ENCODE measurements at places on chromosomes 3 and 15.

- DNase-seq = no peak
Observed at GRCh38 chr3:185717121-185717520, 107.7 kb downstream of the IGF2BP2 start.

GRCh38 chr3:38643090-38643489 lies 6.4 kb downstream of the SCN5A start:
- DNase-seq = no peak

- DNase-seq = no peak
Observed at GRCh38 chr3:32018757-32019564, 37.4 kb downstream of the ZNF860 start.

- DNase-seq = no peak
Observed at GRCh38 chr15:49627407-49627877, 6.6 kb downstream of the DTWD1 start.

DNA sequence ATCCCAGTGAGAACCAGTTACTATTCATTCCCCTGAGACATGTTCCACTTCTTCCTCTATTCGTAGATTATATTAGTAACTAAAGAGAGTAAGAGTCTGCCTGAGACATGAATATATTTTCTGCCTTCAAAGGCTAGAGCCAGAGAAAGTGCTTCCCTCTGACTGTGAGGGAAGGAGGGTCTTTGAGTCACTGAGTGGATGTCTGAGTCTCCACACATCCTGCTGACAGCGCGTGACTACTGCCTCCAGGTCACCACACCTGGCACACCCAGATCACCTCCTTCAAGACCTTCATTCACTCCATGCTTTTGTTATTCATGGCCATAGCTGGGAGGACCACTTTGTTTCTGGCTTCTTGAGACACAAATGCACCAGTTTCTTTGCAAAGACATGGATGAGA lies 135.6 kb downstream of the SOX2 start:
- no peak for DNase-seq

GRCh38 chr15:51751697-51752683 lies 593 bp downstream of the TMOD2 start:
- DNase-seq = no peak

- DNase-seq = no peak
Observed at GRCh38 chr15:39061952-39062464, 497.4 kb upstream of the RASGRP1 start.

DNA sequence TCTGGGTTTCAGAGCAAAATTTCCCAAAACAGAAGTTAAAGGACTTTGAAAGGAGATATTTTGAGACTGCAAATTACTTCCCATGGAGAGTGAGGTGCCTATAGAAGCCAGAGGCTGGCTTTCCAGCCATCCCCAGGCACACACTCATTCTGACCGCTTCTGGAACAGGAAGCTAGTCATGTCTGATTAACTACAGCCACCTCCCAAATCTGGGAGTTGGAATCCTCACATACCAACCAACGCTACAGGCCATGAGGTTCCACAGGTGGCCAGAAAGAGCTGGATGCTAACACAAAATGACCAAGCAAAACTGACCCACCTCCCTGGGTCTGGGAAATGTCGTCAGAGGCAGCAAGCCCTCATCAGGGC lies 87.2 kb downstream of the SNRK start:
- DNase-seq = no peak

DNA sequence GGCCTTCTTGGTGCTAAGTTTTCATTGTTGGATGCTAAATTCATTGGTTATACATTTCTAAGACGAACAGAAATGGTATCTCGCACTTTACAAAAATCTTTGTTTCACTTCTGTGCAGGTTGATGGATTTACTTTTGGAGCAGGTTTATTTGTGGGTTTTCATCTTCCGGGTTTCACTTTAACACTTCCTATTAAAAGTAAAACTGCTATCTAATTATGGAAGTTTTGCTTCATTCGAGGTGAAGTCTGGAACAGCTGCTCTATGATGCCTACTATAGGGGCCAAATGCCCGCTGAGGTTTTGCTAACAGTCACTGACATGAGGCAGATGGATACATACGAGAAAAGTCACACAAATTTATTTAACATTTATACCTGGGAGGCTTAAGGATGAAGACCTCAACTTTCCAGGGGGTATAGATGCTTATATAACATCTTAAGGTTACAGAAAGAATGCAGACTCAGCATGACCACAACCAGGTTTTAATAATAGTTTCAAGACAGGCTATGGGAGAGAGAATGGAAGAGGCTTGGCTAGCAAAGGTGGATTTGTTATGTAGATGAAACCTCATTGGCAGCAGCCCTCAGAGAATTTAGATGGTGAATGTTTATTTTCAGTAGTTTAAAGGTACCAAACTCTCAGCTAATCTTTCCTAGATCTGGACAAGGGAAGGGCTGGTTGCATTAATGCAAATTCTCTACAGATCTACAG lies 54.2 kb downstream of the OSTN start:
- no peak for DNase-seq

- DNase-seq = no peak
Observed at GRCh38 chr3:38578551-38578950, 70.9 kb downstream of the SCN5A start.

DNA sequence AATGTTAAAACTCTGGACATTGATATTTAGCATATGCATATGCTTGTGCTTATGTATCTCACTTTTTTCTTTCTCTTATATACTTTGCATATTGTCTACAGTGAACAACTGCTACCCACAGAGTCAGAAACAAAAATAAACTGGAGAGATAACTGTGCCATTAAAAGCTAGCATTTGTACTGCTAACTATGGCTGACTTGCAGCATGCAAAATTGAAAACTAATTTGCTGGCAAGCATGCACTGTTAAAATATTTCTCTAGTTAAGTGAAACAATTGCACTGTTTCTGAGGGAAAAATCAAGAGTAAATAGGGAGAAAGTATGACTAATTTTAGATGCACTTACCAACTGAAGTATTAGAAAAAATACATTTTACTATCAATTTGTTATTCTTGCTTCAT lies 177.8 kb downstream of the CBLB start:
- DNase-seq = no peak

DNA sequence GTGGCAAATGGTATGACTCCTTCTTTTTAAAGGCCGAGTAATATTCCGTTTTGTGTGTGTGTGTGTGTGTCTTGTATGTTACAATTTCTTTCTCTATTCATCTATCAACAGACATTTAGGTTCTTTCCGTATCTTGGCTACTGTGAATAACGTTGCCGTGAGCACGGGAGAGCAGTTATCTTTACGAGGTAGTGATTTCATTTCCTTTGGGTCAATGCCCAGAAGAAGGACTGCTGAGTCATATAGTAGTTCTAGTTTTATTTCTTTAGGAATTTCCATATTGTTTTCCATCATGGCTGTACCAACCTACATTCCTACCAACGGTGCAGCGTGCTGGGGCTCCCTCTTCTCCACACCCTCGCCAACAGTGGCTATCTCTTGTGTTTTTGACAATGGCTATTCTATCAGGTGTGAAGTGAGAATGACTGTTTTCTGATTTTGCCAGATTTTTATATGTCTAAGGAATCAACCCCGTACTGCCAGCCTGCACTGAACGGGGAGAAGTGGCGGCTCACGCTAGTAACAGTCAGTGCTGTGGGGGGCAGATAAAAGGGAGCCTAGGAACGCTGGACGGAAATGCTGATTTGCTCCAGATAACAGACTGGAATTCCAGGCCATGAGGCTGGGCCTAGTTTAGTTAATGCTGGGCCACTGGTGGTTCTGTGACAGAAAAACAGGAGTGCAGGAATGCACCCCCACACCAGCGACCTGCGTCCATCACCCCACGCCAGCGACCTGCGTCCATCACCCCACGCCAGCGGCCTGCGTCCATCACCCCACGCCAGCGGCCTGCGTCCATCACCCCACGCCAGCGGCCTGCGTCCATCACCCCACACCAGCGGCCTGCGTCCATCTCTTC lies 168.1 kb downstream of the XXYLT1 start:
- no peak for DNase-seq

DNA sequence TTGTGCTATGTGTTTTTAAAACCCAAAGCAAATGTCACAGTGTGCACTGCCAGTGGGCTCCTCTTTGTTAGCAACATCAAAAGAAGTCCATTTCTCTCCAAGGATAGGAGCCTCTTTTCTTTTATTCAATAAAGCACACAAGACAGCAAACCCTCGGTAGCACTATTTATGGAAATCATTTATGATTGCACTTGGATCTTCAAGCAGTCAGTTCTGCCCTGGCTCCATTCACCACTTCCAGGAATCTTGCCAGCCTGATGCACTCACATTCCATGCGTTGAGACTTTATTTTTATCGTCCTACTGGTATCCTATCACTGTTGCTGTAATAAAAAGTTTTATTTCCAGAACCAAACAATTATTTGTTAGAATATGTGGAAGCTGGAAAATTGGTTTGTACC lies 412.1 kb downstream of the TBL1XR1 start:
- DNase-seq = no peak

DNA sequence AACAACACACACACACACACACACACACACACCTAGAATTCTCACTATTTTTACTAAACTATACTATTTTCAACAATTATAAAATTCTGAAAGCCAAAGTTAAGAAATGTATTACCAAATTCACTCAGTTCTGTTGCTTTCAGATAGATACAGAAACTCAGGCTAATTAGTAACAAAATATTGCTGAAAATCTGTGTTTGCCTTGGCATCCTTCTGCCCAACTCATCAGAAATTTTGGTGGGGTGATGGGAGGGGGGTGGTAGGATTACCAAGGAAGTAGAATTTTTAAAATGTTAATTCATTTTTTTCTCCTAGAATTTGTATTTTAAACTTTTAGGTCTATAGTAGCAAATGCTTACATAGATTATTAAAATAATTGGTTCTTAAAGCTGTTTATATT lies 2.7 kb upstream of the CPOX start:
- DNase-seq = no peak

DNA sequence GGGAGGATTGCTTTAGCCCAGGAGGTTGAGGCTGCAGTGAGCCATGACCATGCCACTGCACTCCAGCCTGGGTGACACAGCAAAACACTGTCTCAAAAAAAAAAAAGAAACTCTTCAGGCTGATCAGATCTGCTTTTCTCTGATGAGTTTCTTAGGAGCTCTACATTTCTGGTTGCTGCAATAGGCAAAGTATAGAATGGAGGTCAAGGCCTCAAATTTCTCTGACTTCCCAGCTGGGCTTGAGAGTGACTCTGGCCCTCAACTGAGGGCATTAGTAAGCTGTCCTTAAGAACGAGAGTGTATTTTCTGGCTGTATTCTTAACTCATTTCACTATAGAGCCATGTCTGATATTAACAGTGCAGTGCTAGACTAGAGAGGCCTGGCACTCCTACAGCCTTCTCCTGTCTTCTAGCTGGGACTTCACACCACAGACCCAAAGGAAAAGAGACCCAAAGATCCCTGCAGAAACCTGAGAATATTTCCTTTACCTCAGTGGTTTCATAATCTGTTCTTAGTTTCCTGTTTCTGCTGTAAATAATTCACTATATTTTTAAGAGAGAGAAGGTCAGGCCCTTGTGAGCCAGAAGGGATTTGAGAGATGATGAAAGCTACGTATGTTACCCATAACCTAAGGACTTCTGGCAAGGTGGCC lies 2.0 kb upstream of the NR1I2 start:
- no peak for DNase-seq

GRCh38 chr3:128709506-128710210 lies 16.3 kb upstream of the RAB7A start:
- no peak for DNase-seq

DNA sequence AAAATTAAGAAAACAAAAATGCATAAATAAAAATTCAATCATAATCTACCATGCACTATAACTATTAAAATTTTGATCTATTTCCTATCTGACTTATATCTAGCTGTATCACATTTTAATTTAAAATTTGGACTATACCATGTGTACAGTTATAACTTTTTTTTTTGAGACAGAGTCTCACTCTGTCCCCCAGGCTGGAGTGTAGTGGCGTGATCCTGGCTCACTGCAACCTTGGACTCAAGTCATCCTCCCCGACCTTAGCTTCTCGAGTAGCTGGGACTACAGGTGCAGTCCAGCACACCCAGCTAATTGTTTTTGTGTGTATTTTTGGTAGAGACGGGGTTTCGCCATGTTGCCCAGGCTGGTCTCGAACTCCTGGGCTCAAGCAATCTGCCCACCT lies 119.9 kb downstream of the ADAM10 start:
- no peak for DNase-seq

DNA sequence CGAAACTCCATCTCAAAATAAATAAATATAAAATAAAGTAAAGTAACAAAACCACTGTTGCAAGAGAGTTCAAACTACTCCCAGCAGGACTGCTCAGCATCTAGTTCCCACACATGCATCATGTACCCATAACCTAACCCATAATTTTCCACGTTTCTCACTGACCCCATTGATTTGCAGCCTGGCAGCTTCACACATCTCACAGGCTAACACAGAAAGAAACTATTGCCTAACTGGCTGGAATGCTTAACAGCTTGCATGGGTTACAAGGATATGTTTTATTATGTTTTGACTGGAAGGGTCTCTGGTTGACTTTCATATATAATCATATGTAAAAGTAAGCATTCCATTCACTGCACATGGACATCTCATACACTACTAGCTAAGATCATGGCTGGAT lies 55.6 kb upstream of the TBC1D23 start:
- no peak for DNase-seq

GRCh38 chr3:101223016-101223415 lies 97.4 kb downstream of the IMPG2 start:
- no peak for DNase-seq

DNA sequence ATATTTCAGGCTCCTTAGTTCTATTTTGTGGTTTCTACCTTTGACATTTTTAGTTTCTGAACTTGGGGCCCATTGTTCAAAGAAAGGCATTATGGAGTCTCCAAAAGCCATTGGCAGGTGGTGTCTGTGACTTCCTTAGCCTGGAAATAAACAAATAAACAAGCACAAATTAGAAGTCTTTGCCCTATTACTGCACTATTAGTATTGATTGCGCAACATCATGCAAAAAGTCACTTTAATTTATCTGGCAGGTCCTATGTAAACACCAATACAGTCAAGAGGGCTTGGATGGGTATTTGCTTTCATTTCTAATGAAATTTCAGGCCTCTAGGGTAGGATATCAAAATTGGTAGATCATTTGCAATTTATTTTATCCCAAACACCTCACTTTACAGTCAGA lies 85.6 kb downstream of the LPP start:
- no peak for DNase-seq

DNA sequence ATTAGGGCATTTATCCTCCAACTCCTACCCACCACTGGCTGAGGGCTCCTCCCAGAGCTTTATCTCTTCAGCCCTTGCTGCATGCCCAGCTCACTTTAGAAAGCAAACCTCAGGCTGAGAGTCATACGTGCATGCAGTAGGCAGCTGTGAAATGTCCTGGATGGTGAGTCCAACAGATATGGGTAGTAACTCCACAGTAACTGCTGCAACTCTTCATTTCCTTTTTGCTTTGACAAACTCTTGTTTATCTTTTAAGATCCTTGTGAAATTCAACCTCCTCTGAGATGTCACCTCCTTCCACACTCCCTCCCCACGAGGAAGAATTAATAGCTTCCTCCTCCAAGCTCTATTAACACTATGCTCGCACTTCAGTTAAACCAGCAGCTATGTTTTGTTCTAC lies 35.9 kb upstream of the CTNNB1 start:
- no peak for DNase-seq

DNA sequence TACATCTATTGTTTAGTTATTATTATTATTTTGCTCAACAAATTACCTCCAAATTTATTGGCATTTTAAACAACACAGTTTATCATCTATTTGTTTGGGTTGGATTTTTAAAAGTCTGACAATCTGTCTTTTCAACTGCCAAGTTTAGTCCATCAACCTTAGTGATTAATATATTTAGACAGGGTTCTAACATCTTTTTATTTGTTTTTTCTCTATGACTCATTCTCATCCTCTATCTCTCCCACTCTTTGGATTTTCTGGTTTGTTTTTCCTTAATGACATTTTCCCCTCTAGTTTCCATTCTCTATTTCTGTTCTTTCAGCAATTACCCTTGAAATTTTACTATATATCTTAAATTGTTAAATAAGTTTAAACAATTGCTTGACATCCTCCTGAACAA lies 41.9 kb downstream of the EMC4 start:
- DNase-seq = no peak
